ENCODE measurements at places on chromosomes 5 and 9.

DNA sequence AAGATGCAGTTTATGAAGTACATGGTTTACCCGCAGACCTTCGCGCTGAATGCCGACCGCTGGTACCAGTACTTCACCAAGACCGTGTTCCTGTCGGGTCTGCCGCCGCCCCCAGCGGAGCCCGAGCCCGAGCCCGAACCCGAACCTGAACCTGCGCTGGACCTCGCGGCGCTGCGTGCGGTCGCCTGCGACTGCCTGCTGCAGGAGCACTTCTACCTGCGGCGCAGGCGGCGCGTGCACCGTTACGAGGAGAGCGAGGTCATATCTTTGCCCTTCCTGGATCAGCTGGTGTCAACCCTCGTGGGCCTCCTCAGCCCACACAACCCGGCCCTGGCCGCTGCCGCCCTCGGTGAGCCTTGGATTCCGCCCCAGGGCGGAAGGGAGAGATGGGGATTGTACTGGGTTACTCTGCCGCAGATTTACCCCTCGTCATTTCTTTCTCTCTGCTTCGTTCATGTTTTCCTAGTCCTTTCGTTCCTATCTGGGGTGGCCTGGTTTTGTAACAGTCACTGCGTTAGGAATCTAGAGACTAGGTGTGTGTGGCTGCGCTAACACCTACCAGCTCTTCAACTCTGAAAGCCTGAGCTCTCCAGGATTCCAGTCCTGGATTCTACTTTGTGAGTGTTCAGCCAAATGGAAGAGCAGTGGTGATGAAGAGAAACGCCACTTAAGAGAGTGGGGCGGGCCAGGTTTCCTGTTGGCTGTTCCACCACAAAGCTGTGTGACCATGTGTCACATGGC is 638 bp downstream of the MRPS30 start:
- peak; percentile 84 for DNase-seq

DNA sequence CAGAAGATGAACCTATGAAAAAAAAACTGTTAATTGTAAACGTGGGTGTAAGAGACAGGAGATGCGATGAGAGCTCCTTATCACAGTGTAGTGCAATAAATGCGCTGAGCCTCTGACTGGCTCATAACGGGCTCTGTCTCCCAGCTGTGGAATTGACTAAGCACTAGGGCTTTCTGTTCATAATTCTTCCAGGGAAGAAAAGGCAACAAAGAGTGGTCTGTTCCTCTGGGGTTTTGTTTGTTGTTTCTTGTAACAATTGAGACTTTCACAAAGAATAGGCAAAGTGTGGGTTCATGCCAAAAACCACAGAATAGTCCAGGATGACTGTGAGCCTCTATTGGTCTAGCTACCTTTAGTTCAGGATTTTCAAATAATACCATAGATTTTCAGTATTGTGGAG is 39.4 kb downstream of the UBE2QL1 start:
- DNase-seq, result no peak

GRCh38 chr5:112077180-112077579 is 320.2 kb upstream of the NREP start:
- no peak for DNase-seq

- DNase-seq, result no peak
These were observed 100.4 kb upstream of the SAP30L start for GRCh38 chr5:154345255-154345952.

- no peak for DNase-seq
These were observed 60.0 kb downstream of the RAB14 start for GRCh38 chr9:121141706-121142105.

Measured in hematopoietic multipotent progenitor cell treated with erythropoietin and hydrocortisone succinate and interleukin-3 and kit ligand, for 6 days (in vitro differentiated cells).